Type B pancreatic cell (in vitro differentiated cells): ENCODE measurements at places on chromosomes 6 and 20.

DNA sequence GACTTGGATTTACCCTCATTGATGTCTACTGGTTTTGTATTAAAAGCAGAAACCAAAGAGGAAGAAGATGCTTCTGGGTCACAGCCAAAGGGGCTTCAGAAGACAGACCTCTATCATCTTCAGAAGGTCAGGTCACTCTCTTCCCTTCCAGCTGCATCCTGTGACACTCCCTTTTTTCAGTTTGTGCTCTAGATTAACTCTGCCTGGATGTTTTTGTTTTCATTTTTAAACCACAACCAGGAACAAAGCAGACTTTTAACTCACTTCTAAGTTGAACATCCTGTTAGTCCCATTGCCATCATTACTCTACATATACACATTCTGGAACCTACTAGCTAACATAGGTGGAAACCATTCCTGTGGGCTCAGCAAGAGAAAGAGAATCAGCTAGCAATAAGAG is 45.2 kb downstream of the AKIRIN2 start:
- H3K4me1 ChIP-seq, result no peaks in the 10 kb centered on the region
- no peak overlapping the region for H3K27ac ChIP-seq
- H3K36me3 ChIP-seq, result peaks cover 29% of the 10 kb centered on the region
- no peak for DNase-seq
- H3K27me3 ChIP-seq, result no peaks in the 10 kb centered on the region
- no peak overlapping the region for H3K4me3 ChIP-seq

DNA sequence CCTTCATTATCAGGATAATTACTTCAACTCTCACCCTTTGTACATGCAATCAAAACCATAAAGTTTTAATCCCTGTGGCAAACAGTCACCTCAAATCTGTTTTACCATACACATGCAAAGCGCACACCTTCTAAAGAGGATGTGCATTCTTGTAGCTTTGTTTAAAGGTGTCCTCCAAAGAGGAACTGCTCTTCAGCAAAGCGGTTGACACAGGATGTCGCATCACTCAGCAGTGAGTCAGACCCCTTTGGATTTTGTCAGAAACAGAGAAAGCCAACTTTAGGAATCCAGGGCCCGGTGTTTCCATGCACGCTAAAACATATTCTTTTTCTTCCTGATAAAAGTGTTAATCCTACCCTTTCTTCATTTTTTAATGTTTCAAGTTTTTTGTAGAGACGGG is 268.3 kb upstream of the ARID1B start:
- no peak overlapping the region for H3K4me3 ChIP-seq
- no peaks in the 10 kb centered on the region for H3K36me3 ChIP-seq
- no peaks in the 10 kb centered on the region for H3K4me1 ChIP-seq

- no peak overlapping the region for H3K27ac ChIP-seq
- no peak overlapping the region for H3K4me3 ChIP-seq
- no peak for DNase-seq
- H3K36me3 ChIP-seq, result no peaks in the 10 kb centered on the region
- H3K27me3 ChIP-seq, result peaks cover 46% of the 10 kb centered on the region
These were observed 15.2 kb upstream of the SLC22A7 start for GRCh38 chr6:43282636-43283513.

DNA sequence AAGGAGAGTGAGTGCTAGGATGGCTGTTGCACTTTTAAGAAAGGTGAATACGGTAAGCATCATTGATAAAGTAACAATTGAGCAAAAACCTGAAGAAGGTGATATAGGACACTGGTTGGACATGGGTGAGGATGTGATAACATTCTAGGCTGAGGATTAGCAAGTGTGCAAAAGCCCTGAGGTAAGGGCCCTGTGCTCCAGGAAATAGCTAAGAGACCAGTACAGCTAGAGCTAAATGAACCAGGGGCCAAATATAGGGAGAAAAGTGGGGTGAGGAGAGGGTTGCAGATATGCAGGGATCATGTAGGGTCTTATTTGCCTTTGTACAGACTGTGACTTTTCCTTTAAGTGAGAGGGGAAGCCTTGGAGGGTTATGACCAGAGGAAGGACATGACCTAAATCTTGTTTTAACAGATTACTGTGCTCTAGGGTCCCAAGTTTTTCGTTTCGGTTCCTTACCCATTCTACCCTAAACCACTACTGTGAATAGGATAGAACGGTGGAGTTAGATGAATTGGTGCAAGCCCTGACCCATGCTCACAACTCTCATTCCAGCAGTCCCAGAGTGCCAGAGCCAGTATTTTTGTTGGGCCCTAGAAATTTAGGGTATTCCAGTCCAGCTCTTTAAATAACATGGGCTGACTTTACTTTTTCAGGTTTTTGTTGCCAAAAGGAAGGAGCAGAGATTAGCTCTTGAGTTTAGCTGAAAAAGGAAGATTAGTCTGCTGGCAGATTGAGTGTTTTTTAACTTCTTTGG is 10.7 kb downstream of the MAPK14 start:
- H3K27ac ChIP-seq, result peak overlapping the region; percentile 29
- peaks cover 38% of the 10 kb centered on the region for H3K4me1 ChIP-seq
- peaks cover 4% of the 10 kb centered on the region for H3K36me3 ChIP-seq
- no peak for DNase-seq
- no peak overlapping the region for H3K4me3 ChIP-seq

GRCh38 chr20:35463455-35464300 is 8.3 kb downstream of the CEP250 start:
- DNase-seq, result no peak
- no peaks in the 10 kb centered on the region for H3K27me3 ChIP-seq
- H3K4me3 ChIP-seq, result no peak overlapping the region
- no peak overlapping the region for H3K27ac ChIP-seq

DNA sequence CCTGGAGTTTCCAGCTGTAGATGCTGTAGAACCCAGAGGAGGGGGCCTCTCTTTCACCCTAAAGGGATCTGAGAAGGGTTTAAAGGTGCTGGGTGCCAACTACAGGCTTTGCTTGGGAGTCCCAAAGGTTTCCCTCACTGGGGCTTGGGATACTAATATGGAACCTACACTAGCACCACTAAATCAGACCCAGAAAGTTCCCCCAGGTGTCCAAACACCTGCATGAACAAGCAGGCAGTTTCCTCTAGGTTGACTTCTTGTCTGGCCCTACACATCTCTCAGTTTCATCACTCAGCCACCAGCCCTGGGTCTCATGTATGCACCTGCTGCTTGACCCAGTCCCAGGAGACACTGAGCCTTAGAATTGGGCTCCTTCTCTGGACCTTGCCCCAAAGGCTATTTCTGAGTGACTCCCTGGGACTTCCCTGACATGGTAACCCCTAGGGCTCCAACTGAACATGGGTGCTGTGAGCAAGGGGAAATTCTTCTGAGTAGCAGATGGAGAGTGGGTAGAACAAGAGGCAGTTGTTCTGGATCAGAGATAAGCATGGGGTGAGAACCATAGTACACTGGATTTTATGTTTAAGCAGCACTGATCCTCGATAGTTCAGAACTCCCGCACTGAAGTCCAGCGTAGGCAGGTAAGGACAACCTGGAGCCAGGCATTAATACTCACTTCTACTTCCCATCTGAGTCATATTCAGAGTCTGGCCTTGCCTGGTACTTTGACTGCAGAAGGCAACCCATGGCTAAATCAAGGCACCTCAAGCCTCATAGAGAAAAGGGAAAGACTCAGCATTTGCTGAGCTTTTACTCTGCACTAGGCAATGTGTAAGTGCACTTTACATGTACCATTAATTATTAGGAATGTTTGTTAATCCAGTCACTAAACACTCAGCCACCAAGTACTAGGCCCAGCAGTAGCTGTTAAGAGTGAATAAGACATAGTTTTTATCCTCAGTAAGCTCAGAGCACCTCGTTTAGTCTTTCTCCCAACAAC is 16.8 kb downstream of the BCL2L1 start:
- no peaks in the 10 kb centered on the region for H3K27me3 ChIP-seq
- DNase-seq, result no peak
- no peak overlapping the region for H3K4me3 ChIP-seq
- peaks cover 32% of the 10 kb centered on the region for H3K4me1 ChIP-seq

DNA sequence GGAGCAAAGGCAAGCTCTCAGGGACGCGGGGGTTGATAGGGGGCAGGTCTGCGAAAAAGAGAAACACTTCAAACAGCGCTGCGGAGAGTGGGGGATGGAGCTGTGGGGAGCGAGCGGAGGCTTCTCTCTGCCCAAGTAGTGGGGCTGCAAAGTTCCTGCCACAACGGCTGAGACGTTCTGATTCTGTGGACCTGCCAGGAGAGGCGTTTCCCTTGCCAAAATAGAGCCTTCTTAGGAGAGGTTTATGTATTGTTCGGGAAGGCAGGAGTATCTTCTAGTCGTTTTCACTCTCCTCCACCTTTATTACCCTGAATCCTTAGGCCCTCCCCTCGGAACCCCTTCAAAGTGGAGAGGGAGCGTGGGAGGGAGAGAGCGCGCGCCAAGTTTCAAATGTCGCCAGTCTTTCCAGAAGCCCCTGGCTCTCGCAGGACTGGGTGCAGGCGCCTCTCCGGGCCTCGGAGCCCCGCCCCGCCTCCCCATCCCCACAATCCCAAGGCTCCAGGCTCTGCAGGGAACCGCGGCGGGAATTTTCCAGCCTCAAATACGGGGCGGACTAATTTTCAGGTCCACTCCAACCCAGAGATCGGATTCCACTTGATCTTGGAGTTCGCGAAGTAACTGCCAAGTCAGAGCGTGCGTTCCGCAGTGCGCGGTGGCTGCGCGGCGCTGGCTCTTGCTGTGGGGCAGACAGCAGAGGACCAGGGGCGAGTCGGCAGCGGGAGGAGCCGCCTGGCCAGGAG is 10.0 kb upstream of the POU3F2 start:
- peak; percentile 67 for DNase-seq
- no peak overlapping the region for H3K27ac ChIP-seq
- peaks cover 98% of the 10 kb centered on the region for H3K27me3 ChIP-seq
- peaks cover 25% of the 10 kb centered on the region for H3K4me1 ChIP-seq
- H3K4me3 ChIP-seq, result peak overlapping the region; percentile 79

GRCh38 chr20:36881888-36882287 is 6.0 kb downstream of the TLDC2 start:
- no peaks in the 10 kb centered on the region for H3K36me3 ChIP-seq
- no peak overlapping the region for H3K4me3 ChIP-seq
- H3K4me1 ChIP-seq, result peaks cover 9% of the 10 kb centered on the region
- no peaks in the 10 kb centered on the region for H3K27me3 ChIP-seq
- DNase-seq, result no peak
- H3K27ac ChIP-seq, result no peak overlapping the region

DNA sequence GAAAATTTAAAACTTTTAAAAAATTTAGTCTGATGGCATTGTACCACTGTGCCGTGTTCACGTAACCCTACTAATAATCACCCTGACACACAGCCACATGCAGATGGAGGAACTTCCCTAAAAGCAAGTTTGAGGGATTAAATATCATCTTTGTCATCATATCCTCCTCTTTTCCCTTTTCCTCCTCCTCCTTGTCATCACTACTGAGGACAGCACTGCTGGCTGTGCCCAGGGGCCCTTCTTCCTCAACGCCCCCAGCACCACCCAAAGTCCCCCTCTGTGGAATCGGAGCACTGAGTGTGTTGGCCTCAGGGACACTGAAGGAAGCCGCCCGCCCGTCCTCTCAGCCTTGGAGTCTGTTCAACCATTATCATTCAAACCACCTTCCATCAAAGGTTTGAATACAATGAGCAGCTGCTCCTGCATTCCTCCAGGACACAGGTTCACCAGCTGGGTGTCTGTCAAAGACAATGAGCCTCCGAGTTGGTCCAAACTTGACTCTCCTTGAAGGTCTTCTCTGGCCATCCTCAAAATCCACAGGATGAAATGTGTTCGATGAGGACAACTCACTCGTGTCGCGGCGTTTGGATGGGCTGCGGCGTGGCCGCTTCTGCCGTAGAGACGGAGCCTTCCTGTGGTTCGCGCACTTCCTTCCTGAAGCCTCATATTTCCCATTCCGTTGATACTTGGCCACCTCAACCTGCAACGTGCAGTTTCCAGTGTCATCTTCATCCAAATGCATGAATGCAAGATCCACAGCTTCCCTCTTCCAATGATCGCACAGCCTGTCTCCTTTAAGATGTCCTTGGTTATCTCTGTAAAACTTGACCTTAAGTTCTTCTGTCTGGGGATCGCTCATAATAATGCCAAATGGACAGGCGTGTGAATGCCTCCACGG is 23.3 kb downstream of the NQO2 start:
- peak overlapping the region; percentile 68 for H3K27ac ChIP-seq
- no peak for DNase-seq
- no peaks in the 10 kb centered on the region for H3K27me3 ChIP-seq

GRCh38 chr6:105400501-105400900 is 2.4 kb downstream of the PREP start:
- H3K36me3 ChIP-seq, result peaks cover 9% of the 10 kb centered on the region
- no peak for DNase-seq
- peaks cover 42% of the 10 kb centered on the region for H3K4me1 ChIP-seq
- H3K27me3 ChIP-seq, result peaks cover 2% of the 10 kb centered on the region
- no peak overlapping the region for H3K27ac ChIP-seq
- peak overlapping the region; percentile 53 for H3K4me3 ChIP-seq

DNA sequence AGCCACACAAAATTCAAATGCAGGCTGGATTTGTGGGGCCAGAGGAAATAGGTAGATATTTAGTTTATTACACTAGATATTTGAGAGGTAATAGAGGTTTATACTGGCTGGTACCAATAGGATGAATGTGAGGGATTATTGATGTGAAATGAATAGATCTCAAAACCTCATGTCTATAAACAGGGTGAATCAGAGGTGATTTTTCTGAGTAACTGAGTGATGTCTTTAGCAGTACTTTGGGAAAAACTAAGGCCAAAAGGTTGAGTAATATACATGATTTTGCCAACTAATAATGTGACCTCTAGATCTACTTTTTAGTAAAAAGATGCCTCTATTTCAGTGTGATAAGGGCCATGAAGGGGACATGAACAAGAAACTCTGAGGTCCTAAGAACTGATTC is 86.8 kb downstream of the HAO1 start:
- no peak overlapping the region for H3K4me3 ChIP-seq
- H3K27ac ChIP-seq, result no peak overlapping the region
